ENCODE measurements at places on chromosomes 3 and 15.

- no peak for DNase-seq
Measured at GRCh38 chr15:90553248-90553745, 23.6 kb downstream of the CRTC3 start.

- no peak for DNase-seq
Measured at GRCh38 chr3:102741105-102741504, 306.3 kb downstream of the ZPLD1 start.

DNA sequence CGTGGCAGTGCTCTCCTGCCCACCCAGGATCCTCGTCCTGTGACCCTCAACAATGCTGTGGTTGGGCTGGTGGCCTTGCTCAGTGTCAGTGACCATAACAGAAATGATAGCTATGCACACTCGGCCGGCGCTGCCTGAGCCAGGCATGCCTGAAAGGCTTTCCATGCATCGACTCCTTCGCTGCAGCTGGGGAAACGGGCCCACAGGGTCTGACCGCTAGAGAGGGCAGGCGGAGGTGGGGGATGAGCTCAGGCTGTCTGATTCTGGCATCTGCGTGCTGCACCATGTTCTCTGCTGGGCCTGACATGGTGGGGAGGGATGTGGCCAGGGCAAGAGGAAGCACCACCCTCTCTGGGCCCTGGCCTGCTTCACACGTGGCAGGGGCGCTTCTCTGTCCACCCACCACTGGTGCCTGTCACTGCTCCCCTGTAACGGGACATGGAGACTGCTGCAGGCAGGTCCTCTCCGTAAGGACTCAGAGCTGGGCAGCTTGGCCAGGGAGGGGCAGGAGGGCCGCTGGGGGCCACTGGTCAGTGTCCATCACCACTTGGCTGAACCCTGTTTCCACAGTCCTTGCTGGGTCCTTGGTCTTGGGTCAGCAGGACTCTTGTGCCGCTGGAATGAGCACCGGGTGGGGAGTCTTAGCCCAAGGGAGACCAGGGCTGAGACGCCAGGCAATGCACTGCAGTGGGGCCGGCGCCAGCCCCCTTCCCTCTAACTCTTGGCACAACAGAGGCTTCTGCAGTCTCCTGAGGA, 64.1 kb upstream of the RPL32 start:
- no peak for DNase-seq

GRCh38 chr3:17030438-17030837, 145.7 kb downstream of the PLCL2 start:
- no peak for DNase-seq

All from stimulated activated CD4-positive, alpha-beta T cell treated with anti-CD3 and anti-CD28 coated beads, TNF-alpha, amount 100 ng/mL, for 1 hour (primary cell).